Esophagus muscularis mucosa (tissue), 4 donors: ENCODE measurements at places on chromosomes 7 and 10.

- no peak for DNase-seq
Observed at GRCh38 chr7:7617550-7617949, 23.0 kb upstream of the UMAD1 start.

- DNase-seq, result no peak
Observed at GRCh38 chr7:16728811-16729210, 24.7 kb upstream of the TSPAN13 start.

DNA sequence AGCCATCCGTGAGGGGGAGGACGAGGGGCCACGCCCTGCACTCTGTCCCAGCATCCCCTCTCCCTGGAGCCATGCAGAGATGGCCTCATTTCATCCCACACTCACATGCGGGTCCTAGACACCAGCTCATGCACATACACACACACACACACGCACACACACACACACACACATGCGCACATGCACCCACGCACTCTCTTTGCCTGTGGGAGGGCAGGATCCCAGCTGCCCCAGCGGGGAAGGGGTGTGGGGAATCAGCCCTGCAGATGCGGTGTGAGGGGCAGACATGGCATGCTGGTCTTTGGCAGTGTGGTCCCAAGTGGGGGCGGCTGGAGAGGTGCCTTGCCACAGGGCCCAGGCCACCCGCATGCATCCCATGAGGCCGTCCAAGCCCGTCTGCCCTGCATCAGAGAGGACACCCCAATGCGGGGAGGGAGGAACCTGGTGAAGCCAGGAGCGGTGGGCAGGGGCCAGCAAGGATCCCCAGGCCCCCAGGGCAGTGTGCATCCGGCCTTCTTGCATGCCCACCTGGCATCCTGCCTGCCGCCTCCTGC is 68.1 kb downstream of the LHPP start:
- DNase-seq, result no peak

DNA sequence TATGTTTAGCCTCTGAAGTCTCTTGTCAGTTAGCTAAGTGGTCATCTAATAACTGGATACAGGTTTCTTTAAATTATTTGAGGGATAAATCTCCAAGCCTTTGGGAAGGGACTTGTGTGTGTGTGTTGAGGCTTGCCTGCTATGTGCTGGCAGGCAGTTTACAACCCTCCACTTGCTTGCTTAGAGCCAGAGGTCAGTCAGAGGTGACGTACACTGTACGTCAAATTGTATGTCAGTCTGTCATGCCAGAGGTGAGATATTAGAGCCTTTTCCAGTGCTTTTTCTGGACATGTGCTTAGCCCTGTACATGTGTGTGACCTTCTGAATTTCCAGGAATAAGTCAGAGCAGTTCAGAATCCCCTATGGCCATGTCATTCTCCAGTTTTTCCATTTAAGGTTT is 438.9 kb downstream of the SDK1 start:
- no peak for DNase-seq

DNA sequence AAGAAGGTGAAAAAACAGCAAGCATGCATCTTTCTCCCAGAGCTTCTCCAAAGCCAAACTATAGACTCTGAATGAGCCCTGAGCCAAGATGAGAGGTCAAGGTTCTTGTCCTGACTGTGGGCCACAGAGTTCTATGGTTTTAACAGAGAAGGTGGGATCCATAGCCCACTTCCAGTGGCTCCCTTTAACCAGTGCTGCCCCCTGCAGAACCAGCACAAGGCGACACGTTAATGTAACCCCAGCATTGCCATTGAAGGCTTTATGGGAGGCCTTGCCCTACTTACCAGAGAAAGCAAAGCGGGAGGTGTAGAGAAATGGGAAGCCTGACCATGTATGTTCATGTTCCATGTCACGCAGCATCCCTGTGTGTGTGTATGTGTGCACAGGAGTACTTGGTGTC is 243.6 kb downstream of the PRPF18 start:
- no peak for DNase-seq
